ENCODE measurements at places on chromosomes 12 and 14. TPM values are rescaled to one million over a fixed set of nuclear protein-coding genes. Genes with fewer than 3 reads are reported as not detected.

The SLC2A14 gene
- total RNA-seq = 0.35 TPM

DNA sequence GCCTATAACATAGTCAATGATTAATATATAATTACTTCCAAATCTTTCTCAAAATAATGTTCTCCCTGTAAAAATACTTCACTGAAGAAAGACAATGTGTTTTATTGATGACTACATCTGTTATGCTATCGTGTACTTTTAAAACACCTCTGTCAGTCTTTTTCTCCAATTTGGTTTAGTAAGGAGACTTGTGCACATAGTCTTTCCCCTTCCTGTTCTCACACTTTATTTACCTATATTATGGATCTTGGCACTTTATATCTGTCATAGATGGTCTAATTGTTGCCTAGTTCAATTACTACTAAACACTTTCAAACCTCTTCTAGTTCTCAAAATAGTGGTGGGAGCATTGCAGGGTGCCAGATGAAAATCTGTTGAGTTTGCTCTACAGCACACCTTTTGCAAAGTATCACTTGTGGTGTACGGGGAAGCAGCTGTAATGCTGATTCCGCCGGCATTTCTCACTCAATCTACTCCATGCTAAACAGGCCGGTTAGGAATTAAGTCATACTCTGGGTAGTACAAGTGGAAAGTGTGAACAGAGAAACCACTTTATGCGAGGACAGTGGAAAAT is 1.1 kb upstream of the INSM2 start:
- no peaks in the 10 kb centered on the region for H3K36me3 ChIP-seq
- H3K27ac ChIP-seq = no peak overlapping the region
- H3K4me3 ChIP-seq = peak overlapping the region; percentile 57
- H3K27me3 ChIP-seq = peaks cover 41% of the 10 kb centered on the region

- DNase-seq = no peak
- no peak overlapping the region for H3K27ac ChIP-seq
- H3K36me3 ChIP-seq = no peaks in the 10 kb centered on the region
- no peaks in the 10 kb centered on the region for H3K4me1 ChIP-seq
- no peaks in the 10 kb centered on the region for H3K27me3 ChIP-seq
- H3K4me3 ChIP-seq = no peak overlapping the region
Measured at GRCh38 chr14:62301911-62302310, 539.7 kb downstream of the SNAPC1 start.

DNA sequence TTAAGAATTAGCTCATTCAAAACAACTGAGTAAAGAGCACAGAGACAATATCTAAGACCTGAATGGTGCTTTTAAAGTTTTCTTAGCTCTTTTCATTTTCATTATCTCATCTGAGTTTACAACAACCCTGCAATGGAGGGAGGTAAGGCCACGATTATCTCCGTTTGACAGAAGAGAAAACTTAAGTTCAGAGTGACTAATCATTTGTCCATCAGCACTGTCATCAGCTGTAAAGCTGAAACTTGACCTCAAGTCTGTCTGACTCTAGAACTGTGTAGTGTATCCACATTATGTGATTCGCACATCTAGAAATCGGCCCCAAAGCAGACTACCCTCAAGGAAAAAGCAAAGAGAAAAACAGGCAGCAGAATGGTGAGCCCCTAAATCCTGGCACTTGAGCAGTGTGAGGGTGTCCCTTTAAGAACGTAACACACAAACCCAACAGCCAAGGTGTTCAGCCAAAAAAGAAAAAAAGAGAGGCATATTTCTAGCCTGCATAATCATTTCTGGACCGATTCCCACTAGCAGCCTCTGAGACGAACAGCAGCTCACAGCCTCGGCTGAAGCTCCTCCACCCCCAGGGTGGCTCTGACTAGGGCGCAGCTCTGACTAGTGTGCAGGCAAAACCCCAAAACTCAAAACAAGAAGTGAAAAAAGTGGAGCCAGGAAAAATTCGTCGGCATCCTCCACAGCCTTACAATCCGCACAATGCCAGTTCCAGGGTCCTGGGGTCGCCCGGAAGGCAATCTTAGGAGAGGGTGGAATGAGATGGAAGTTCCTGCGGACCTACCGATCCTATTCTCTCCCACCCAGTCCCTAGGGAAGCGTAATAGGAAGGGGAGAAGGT is 1.6 kb downstream of the STXBP6 start:
- H3K27ac ChIP-seq = peak overlapping the region; percentile 65
- peak; percentile 46 for DNase-seq
- H3K4me1 ChIP-seq = no peaks in the 10 kb centered on the region
- peak overlapping the region; percentile 77 for H3K4me3 ChIP-seq

- H3K4me3 ChIP-seq = peak overlapping the region; percentile 89
- peak overlapping the region; percentile 87 for H3K27ac ChIP-seq
- no peaks in the 10 kb centered on the region for H3K27me3 ChIP-seq
- no peaks in the 10 kb centered on the region for H3K36me3 ChIP-seq
- H3K4me1 ChIP-seq = no peaks in the 10 kb centered on the region
Measured at GRCh38 chr14:63727231-63727735, 582 bp downstream of the SGPP1 start.

GRCh38 chr14:69580009-69580577 is 5.4 kb upstream of the CCDC177 start:
- H3K4me3 ChIP-seq = no peak overlapping the region
- peaks cover 13% of the 10 kb centered on the region for H3K27me3 ChIP-seq

GRCh38 chr14:84482256-84483071 is 1047.5 kb upstream of the FLRT2 start:
- no peak overlapping the region for H3K27ac ChIP-seq
- no peak overlapping the region for H3K4me3 ChIP-seq
- H3K36me3 ChIP-seq = no peaks in the 10 kb centered on the region
- H3K4me1 ChIP-seq = no peaks in the 10 kb centered on the region
- no peak for DNase-seq

Measured in colonic mucosa (tissue), 4 donors.